Activated T-cell treated with anti-CD3 and anti-CD28 coated beads, Interleukin-2, amount 50 U/mL, for 24 hours (primary cell): ENCODE measurements at places on chromosomes 4 and X.
A peak's percentile ranks its signal among the peaks of the same experiment; 100 is the strongest.

- no peak for DNase-seq
Observed at GRCh38 chr4:148044089-148044911, 312.4 kb downstream of the ARHGAP10 start.

DNA sequence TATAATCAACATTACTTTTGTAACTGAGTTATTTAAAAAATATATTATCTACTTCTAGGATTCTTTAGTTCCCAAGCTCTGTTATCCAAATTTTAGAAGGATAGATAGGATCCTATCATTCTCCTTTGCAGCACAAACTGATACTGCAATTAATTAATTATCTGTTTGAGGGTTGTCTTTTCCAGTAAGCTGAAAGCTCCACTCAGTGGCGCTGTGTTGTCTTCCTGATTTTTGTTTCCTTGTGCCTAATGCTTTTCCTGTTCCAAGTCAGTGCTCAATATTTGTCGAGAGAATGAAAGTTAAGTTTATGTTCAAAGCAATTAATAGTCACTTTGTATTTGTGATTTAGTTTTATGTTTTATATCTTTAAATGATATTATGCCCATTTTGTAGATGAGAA lies 107.4 kb upstream of the ANK2 start:
- DNase-seq = no peak

GRCh38 chr4:125353131-125353530 lies 38.4 kb downstream of the FAT4 start:
- DNase-seq = no peak

DNA sequence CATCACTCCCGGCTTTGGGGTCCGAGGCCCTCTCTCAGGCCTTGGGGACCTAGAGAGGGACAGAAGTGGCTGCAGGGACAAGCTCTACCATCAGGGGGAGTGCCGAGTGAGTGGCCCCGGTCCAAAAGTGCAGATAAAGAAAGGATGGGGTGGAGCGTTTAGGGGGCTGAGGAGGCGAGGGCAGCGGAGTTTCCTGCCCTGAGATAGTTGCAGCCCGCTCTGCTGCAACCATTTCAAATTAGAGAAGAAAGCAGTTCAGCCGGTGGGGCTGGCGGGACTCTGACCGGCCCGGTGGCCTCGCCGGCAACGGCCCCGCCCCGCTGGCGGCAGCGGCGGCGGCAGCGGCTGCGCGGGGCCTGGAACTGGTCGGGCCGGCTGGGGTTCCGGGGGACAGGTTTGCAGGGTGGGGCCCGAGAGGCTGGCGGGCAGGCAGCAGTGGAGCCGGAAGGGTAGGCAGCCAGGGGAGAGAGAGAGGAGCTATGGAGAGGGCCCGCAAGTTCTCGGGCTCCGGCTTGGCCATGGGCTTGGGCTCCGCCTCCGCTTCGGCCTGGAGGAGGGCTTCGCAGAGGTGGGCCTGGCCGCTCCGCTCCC lies 7.6 kb downstream of the DLG3 start:
- peak; percentile 74 for DNase-seq

- DNase-seq = no peak
Observed at GRCh38 chr4:82555276-82555675, 6.5 kb downstream of the TMEM150C start.

GRCh38 chr4:121819216-121819965 lies 4.3 kb downstream of the CCNA2 start:
- DNase-seq = no peak

GRCh38 chrX:45710081-45710801 lies 509.6 kb upstream of the DIPK2B start:
- peak; percentile 61 for DNase-seq

GRCh38 chr4:92175250-92175649 lies 128.5 kb upstream of the GRID2 start:
- no peak for DNase-seq

GRCh38 chr4:38160487-38161207 lies 200.4 kb downstream of the PTTG2 start:
- DNase-seq = no peak

DNA sequence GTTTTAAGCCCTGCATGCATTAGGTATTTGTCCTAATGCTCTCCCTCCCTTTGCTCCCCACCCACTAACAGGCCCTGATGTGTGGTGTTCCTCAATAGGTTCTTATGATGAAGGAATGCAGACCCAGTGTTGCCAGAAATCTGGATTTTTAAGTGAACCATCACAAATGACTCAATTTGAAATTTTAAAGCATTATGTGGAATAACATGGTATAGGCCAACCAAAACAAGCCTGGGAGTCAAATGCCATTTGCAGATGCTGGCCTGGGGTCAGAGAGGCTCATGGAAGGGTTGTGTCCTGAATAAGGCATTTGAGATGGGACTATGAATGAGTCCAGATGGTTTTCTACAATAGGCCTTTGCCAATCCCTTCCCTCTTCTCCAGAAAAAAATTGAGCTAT lies 179.6 kb downstream of the SHROOM3 start:
- DNase-seq = no peak

- DNase-seq = no peak
Observed at GRCh38 chr4:85828027-85828890, 353.3 kb downstream of the ARHGAP24 start.

- no peak for DNase-seq
Observed at GRCh38 chr4:178450614-178451013, 1008.4 kb upstream of the AGA start.

- DNase-seq = no peak
Observed at GRCh38 chrX:147917700-147918695, 6.3 kb downstream of the FMR1 start.

DNA sequence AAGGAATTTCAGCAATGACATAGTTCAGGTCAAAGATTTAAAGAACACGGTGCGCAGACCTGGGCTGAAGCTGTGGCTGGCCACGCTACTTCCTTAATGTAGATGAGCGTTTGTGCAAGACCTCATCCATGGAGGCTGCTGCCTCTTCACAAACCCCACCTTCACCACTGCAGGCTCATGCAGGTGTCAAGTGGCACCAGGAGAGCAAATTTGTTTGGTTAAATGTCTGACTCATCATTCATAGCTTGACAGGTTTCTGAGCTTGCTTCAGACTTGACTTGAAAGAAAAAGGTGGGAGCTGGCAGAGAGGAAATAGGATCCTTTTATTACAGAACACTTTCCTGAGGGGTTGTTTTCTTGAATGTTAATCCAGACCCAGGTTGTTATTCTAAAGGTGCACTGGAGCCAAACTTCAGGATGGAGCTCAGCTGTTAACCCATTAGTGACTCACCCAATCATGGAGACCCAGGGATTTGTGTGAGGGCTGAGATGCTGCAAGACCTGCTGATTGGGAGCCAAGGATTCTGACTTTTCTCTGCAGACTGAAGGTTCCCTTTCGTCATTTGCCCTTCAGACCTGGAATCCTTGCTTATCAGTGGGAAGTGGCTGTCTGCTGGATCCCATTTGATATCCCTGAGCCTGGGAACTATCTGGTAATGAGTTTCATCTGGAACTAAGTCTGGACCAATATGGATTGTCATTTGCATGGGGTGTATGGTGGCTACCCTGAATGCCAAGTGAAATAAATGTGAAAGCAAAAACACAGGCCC lies 315.3 kb downstream of the PTTG2 start:
- DNase-seq = no peak

- peak; percentile 89 for DNase-seq
Observed at GRCh38 chrX:111680988-111681779, at the start of gene ALG13. TSS of gene ALG13 (plus strand) at chrX:111681170. CDS start at chrX:111681219, 49 bp downstream.

DNA sequence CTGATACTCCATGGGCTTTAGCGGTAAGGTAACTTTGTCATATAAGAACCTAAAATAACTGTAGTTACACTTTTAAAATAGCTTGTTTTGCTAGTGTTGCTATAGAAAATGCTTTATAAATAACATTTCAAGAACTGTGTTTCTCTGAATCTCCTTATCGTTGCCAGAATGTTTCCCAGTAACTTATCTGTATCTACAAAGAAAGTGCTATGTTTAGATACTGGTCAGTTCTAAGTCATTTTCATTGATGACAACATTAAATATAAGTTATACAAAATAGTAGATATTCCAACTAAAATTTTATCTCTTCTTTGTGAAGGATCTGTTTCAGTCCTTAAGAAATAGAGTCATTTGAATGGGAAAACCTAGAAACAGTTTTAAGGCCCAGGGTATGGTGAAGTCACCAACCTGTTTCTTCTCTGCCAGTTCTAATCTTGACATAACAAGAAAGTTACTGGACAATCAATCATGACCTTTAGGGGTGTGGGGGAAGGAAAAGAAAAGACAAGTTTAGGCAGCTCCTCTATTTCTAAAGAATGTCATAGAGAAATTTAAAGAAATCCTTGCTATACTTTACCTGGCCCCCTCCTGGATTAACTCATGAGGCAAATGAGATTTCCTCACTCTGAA lies 425.9 kb downstream of the RPA4 start:
- DNase-seq = no peak

DNA sequence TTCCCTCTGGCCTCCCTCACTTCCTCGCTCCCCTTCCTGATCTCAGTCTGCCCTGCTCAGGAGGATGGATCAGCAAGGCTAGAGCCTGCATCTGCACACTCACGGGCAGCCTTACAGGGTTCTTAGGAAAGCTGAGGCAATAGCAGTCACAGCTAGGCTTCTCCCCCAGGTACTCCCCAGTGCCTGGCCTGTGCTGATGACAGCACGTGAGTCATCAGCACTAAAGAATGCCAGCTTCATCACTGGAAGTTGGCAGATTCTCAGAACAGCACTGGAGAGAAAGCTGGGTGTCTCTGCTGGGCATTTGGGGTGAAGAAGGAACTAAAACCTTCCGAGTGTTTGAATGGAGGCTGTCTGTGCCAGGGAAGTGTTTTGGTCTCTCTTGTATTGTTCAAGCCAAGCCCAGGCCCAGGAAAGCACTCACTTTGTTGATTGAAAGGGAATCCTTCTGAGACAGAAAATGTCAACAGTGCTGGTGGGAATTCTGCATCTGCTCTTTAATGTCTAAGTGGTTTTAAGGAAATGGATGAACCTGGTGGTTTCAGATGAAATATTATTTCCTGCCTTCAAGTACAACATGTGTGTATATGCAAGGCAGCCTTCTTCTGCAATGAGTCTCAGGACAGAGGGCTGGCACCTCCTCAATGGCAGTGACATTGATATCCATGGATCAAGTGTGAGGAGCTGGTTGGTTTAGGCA lies 73.0 kb upstream of the SCOC start:
- DNase-seq = no peak

DNA sequence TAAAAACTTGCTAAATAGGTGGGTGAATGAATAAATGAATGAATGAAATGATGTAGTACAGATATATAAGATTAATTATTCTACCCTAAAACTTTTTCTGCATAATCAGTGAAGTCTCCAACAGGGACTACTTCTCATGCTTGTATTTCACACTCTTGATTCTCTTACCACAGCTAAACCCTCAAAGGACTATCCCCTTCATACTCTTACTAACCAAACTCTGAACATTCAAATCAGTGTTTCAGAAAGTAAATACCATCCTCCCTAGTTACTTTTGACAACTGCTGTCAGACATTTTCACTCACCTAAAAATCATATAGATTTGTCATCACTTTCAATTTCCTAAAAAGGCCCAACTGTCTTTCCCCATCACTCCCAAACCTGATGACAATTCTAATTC lies 234.3 kb upstream of the HHIP start:
- no peak for DNase-seq

- no peak for DNase-seq
Observed at GRCh38 chr4:56244681-56245080, 142.6 kb downstream of the AASDH start.

GRCh38 chr4:2249526-2250356 lies 7.8 kb upstream of the HAUS3 start:
- DNase-seq = peak; percentile 29

- DNase-seq = no peak
Observed at GRCh38 chr4:120177603-120178002, 111.0 kb upstream of the MAD2L1 start.
